Transverse colon (tissue), 4 donors: ENCODE measurements at places on chromosomes 3 and 15. TPM values are rescaled to one million over a fixed set of nuclear protein-coding genes. Genes with fewer than 3 reads are reported as not detected.
A peak's percentile ranks its signal among the peaks of the same experiment; 100 is the strongest.

Gene ANKDD1A
- 0.82 TPM for total RNA-seq

GRCh38 chr15:68620721-68621527 lies 42.1 kb downstream of the CORO2B start:
- peak; percentile 67 for DNase-seq

GRCh38 chr15:65833501-65834205 lies 35.6 kb upstream of the RAB11A start:
- peak; percentile 28 for DNase-seq

Gene CTXND1
- total RNA-seq = not detected

Gene ZNF385D
- 0.41 TPM for total RNA-seq

GRCh38 chr15:74202452-74203401 lies at the start of gene STRA6:
TSS of gene STRA6 (minus strand) at chr15:74202787. CDS start at chr15:74202267, 520 bp downstream.
- no peak for DNase-seq

GRCh38 chr3:165505657-165506056 lies 309.5 kb upstream of the SLITRK3 start:
- DNase-seq = no peak

GRCh38 chr3:43309372-43310305 lies 23.3 kb downstream of the SNRK start:
- DNase-seq = no peak

GRCh38 chr3:133426721-133427120 lies 26.9 kb downstream of the BFSP2 start:
- DNase-seq = no peak

DNA sequence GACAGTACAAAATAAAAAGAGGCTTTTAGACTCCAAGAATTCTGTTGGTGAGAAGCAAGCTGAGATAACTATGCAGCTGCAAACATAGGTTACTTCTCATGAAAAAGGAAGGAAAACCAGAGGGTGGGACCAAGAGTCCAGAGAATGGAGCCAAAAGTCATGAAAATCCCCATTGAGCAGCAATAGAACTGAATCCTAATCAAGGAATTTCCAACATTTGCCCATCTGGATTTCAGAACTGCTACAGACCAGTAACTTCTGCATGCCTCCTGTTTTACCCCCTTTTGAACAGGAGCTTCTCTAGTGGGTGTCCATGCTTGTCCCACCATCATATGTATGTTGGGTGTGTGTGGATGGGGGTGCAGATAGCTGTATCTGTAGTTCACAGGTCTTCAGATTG lies 33.6 kb upstream of the BNC1 start:
- no peak for DNase-seq

DNA sequence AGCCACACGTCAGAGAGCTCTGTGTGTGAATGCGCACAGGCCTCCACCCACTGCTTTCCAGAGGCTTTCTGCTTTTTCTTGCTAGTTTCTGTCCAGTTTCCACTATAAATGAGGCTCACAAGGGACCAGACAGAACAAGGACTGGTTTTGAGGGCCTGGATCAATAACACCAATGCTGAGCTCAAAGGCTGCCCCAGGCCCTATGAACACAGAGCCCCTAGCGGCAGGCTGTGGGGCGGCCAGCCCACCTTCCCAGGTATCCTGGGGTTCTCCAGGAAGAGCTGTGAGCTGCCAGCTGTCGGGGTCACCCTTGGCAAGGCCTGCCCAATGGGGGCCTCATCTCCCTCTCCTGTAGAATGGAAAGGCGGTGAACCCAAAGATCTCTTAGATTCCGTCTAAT lies 2.2 kb upstream of the ITIH3 start:
- DNase-seq = no peak

DNA sequence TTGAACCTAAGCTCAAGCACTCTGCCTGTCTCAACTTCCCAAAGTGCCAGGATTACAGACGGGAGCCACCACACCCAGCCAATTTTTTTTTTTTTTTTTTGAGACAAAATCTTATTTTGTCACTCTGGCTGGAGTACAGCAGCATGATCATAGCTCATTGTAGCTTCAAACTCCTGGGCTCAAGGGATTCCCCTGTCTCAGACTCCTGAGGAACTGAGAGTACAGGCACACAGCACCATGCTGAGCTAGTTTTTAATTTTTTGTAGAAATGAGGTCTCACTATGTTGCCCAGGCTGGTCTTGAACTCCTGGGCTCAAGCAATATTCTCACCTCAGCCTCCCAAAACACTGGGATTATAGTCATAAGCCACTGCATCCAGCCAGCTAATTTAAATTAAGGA lies 36.8 kb upstream of the SUCLG2 start:
- DNase-seq = no peak

DNA sequence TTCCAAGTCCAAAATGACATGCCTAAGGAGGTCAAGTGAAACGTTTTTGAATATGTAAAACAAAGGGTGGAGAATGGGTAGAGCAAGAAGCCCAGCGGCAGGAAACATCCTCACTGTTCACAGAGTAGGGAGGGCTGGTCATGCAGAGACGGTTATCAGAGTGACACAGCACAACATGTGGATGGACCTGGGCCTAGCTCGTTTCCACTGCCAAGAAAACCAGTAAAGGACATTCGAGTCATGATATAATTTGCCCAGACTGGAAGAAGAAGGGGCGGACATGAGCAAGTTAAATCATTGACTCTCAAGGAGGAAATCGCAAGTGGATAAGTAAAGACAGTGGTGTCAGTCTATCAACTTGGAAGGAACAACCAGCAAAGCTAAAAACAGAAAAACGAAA lies 89.3 kb downstream of the LRIG1 start:
- no peak for DNase-seq

DNA sequence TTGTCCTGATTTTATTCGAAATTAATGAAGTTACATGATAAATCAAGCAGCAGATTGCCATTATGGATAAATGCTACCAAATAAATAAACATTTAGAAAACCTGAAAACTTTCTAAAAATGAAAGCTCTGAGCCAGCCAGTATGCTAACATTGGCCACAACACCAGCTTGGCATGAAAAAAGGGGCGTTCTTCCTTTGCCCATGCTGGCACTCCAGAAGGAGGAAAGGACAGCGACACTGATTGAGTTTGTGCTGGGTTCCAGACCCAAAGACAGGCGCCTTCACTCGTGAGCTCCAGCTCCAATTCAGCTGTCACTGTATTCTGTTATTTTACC lies 5.1 kb downstream of the STIMATE start:
- no peak for DNase-seq

GRCh38 chr15:64006642-64007041 lies 39.6 kb downstream of the DAPK2 start:
- DNase-seq = peak; percentile 58

- no peak for DNase-seq
These were observed 305.1 kb downstream of the ZNF621 start for GRCh38 chr3:40829876-40830275.

- peak; percentile 42 for DNase-seq
These were observed 59.9 kb upstream of the KLF13 start for GRCh38 chr15:31266712-31267111.

Gene THPO
- total RNA-seq = not detected

Gene MKRN2OS
- total RNA-seq = 9.7 TPM
